ENCODE measurements at places on chromosomes 7 and 10.

- DNase-seq, result no peak
These were observed 57.8 kb downstream of the PALD1 start for GRCh38 chr10:70536196-70536861.

DNA sequence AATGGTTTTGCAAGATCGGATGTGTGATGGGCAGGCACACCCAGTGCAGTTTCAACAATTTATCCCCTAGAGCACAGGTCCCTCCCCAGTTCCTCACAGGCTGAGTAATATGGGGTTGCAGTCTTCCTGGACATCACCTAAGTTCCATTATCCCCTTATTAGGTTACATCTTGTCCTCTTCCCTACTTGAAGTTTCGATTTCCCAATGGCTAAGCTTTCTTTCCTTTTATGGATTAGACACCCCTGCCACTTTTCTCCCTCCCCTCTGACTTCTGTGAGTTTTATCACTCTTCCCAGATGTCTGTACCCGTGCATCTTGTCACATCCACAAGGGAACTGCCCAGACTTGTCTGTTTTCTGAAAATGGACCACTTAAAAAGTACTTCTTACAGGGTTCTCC lies 2.4 kb upstream of the NIPSNAP2 start:
- DNase-seq, result no peak

DNA sequence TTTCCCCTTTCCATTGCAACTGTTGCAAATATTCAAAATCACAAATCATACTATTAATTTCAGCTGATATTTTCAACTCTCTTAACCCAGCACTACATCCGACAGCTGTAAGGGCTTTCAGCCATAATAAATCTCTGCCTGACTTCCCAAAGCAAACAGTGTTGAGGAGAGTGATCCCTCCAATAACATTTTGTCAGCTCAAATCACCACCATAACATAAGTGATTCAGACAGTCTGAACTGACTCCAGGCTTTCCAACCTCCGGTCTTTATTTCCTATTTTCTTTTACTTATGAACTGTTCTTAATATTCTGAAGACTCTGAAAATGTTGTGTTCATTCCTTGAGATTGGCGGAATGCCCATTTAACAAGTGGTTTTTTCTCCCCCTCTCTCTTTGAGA lies 1085.9 kb downstream of the GATA3 start:
- DNase-seq, result no peak

GRCh38 chr7:28157831-28158416 lies 22.7 kb downstream of the JAZF1 start:
- no peak for DNase-seq

DNA sequence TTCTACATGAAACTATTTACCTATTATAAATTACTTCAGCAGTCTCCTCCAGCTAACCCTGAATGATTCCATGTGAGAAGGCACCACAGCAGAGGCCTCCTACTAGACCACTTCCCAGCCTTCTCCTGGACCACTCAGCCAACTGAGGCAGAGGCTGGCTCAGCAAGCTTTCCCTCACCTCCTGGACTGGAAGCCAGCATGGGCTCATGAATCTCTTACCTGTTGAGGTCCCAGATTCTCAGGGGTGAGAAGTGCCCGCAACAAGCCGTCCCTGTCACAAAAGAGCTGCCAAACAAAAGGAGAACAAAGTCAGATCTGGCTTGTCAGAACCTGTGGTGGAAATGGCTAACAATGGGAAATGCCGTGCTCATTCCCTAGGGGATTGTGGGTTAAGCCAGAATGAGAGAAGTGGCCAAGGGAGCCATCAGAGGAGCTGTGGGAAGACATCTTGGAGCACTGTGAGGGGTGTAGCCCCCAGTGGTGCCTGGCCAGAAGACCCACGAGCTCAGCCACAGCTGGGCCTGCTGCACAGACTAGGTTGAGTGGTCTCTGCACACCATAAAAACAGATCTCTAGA lies 36.5 kb downstream of the DPCD start:
- no peak for DNase-seq

DNA sequence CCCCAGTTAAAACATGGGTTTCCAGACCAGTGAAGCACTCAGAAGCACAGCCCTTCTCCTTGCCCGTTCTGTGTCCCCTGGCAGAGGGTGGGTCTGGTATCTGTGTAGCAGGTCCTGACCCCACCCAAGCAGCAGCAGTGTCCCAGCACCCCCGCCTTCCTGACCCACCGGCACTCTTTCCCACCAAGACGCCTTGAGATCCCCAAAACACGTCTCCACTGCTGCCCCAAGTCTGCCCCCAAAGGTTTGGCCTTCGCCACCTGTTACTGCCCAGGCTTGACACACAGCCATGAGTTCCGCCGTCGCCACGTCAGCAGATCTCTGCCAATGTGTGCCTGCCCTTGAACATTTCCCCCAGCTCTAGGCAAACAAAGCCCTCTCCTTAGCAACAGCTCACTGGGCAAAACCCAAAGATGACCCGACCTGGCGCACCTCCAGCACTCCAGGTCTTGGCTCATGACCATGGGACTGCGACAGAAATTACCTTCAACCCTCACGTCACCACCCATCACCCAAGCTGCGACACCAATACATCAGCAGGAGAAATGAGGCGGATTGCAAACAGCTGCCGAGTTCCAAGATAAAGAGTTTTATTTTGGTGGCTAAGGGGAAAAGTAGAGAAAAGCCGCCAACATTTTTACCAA lies 75.6 kb downstream of the CTBP2 start:
- no peak for DNase-seq

- no peak for DNase-seq
These were observed 295.5 kb downstream of the AHR start for GRCh38 chr7:17593819-17594419.

DNA sequence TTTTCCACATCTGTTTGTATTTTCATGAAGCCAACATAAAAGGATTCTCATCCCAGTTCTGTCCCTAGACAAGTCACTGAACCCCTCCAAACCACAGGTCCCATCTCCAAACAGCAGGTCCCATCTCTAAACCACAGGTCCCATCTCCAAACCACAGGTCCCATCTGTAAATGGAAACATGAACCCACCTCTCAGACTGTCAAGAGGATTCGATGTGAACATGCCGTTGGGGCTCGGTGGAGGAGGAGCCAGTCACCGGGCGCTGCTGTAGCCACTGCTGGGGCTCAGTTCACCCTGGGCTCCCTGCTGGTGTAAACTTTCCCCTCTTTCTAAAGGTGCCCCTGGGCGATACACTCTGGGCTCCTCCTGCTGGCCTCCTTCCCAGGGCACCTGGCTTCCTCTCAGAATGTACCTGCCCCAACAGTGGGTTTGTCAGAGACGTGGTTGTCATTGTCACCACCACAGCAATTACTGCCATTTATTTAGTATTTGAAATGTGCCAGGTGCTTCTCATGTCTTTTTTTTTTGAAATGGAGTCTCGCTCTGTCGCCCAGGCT lies 13.0 kb downstream of the LHPP start:
- no peak for DNase-seq

- no peak for DNase-seq
These were observed 119.5 kb downstream of the SEC23IP start for GRCh38 chr10:120012131-120012400.

GRCh38 chr10:13338390-13339110 lies 9.5 kb downstream of the SEPHS1 start:
- DNase-seq, result no peak

DNA sequence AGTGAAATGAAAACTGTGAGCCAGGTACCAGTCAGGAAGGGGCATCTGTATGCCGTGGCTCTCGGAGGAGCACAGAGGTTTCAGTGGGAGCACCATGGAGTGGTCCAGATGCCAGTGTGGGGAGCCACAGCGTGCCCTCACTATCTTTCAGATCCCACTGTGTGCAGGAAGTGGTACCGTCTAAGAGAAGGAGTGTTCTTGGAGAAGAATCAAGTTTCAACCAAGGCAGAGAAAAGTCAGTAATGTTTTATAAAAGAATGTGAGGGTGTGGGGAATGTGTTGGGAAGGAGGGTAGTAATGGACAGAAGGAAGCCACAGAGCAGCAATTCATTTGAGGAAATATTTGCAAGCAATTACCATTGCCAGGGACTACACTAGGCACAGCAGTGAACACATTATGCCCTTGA lies 35.6 kb downstream of the PRKAR2B start:
- no peak for DNase-seq

DNA sequence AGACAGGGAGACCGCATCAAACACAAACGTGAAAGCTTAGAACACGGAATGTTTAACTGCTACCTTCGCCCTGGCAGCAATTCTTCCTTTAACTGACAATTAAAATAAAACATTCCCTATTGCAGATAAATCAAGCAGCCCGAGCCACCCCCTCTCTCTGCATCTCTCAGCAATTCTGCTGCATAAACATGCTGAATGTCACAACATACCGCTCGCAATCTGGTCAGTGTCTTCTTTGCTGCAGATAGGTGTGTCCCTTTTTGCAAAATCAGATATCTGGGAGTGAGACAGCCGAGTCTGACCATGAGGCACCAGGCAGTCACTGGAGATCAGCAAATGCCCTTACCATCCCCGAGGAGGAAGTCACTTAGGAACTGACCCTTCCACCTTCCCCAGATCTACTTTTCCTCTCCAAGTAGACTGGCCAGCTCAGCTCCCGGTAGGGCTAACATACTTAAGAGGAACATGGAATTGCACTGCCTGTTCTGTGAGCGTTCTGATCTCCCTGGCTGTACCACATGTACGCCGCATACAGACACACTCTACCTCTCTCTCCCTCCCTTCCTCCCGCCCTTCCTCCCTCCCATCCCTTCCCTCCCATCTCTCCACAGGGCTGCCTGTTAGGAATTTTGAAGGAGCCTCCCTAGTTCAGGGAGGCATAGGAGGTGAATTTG lies at the start of gene FRMD4A:
Gene FRMD4A, minus strand, starts transcription at position 537 of the 674 bp plus-strand sequence.
- no peak for DNase-seq

GRCh38 chr10:94123258-94123995 lies 129.7 kb downstream of the PLCE1 start:
- DNase-seq, result no peak

- no peak for DNase-seq
These were observed 41.3 kb downstream of the ARID5B start for GRCh38 chr10:61942604-61943461.

DNA sequence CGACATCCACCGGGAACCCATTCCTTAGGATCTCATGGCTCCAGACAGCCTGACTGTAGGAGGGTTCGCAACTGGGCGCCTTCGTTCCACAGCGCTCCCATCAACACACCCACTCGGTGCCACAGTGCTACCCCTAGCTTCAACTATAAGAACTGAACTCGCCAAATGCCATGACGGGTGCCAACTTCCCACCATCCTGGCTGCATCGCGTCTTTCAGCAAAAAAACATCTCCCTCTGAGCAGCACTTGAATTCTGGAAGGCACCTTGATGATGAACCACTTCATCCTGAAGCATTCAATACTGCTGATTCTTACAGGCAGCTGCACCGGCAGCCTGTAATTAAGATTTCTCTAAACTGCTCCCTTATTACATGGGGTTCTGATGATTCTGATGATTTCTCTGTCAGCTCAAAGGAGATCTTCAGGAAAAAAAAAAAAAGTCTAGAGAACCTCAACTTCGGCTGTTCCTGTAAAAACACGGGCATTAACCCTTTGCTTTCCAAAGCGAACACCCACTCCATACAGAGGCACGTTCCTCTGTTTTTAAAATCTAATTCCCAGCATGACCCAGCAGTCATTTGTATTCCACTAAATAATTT lies 1.3 kb downstream of the CYTH3 start:
- peak; percentile 21 for DNase-seq

DNA sequence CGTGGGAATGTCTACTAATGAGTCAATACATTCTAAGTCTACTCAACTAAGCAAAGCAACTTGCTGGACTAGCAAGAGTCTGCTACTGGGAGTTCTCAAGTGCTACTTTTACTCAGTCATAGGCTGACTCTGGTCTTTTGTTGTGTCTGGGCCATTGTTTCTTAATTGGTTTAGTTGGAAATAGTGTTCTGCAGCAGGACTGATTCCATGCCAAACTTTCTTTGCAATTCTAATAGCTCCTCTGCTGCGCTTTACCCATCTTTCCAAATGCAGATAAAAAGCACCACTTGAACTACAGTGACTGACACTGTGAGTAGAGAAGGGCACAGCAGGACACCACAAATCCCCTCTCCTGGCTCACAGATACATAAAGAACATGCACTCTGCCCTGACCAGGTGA lies 125.7 kb downstream of the CD36 start:
- DNase-seq, result no peak

DNA sequence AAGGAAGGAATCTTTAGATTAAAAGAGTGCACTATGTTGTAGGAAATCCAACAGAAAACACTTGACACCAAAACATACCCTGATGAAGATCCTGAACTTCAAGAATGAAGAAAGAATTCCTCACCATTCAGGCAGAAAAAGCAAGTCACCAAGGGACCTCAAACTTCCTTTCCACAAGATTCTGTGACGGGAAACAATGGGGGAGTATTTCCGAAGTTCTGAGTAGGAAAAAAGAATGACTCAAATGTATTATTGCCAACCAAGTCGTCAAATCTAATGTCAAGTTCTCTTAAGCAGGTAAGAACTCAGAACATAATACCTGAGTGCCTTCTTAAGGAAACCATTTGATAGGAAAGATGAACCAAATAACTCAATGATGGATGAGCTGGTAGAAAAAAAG lies 44.7 kb upstream of the MTURN start:
- no peak for DNase-seq

DNA sequence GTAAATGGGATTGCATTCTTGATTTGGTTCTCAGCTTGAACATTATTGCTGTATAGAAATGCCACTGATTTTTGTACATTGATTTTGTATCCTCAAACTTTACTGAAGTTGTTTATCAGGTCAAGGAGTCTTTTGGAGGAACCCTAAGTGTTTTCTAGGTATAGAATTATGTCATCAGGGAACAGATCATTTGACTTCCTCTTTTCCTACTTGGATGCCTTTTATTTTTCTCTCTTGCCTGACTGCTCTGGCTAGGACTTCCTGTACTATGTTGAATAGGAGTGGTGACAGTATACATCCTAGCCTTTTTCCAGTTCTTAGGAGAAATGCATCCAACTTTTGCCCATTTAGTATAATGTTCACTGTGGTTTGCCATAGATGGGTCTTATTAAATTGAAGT lies 48.8 kb downstream of the ANXA8 start:
- DNase-seq, result no peak

GRCh38 chr7:137519181-137519691 lies 175.7 kb upstream of the PTN start:
- no peak for DNase-seq

DNA sequence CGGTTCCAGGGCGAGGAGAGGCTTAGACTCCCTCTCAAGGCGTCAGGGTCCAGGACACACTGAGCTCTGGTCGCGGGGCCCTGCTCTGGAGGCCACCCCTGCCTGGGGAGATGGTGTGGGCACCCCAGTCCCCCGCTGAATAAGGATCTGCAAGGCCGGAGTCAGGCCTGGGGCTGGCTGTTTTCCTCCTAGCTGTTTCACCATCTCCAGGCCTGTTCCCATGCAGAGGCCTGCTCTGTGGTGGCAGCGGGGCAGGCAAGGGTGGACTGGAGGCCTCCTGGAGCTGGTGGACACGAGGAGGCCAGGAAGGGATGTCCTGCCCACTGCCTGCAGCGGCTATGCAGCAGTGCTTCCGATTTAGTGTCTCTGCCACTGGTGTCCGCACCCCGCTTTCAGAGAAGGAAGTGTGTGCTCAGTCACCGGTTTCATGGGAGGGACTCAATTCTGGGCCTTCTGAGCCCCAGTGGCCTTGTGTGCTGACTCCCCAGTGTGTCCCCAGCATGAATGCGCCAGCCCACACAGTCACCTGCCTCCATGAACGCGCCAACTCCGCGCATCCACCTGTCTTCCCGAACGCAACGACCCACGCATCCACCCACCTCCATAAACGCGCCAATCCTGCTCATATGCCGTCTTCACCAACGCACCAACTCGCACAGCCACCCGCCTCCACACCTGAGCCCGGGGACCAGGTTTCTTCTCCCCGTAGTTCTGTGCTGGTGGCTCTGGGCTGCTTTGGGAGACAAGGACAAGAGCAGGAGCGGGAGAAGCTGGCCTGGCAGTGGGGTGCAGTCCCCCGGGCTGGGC lies 14.5 kb upstream of the GPR146 start:
- DNase-seq, result no peak

GRCh38 chr10:125783957-125784356 lies 8.3 kb upstream of the MMP21 start:
- DNase-seq, result no peak

Data from stimulated activated CD4-positive, alpha-beta T cell treated with anti-CD3 and anti-CD28 coated beads, Interleukin-2, amount 100 ng/mL, for 48 hours (primary cell).